ENCODE measurements at places on chromosomes 12 and 14.

DNA sequence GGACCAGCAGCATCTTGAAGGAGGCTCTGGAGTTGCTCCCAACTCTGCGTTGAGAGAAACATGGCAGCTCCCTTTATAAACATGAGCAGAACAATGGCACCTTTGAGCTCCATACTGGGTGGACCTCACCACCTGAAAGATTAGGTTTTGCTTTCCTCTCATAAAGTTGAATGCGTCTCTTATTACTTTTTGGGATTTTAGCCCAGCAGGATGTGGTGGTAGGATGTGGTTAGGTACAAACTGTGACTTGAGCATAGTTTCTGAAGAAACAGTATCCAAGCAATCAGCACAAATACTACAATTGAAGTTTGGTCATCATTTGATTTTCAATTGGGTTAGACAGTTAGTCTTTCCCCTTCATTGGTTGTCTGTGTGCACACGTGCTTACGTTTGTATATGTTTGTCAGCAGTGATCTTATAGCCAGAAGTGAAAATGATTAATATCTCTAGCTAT is at the start of gene PRR4:
Gene PRR4 (minus strand): TSS at position 51 of the 454 bp plus-strand sequence. CDS start 38 bp downstream, at position 13.
- DNase-seq = no peak

DNA sequence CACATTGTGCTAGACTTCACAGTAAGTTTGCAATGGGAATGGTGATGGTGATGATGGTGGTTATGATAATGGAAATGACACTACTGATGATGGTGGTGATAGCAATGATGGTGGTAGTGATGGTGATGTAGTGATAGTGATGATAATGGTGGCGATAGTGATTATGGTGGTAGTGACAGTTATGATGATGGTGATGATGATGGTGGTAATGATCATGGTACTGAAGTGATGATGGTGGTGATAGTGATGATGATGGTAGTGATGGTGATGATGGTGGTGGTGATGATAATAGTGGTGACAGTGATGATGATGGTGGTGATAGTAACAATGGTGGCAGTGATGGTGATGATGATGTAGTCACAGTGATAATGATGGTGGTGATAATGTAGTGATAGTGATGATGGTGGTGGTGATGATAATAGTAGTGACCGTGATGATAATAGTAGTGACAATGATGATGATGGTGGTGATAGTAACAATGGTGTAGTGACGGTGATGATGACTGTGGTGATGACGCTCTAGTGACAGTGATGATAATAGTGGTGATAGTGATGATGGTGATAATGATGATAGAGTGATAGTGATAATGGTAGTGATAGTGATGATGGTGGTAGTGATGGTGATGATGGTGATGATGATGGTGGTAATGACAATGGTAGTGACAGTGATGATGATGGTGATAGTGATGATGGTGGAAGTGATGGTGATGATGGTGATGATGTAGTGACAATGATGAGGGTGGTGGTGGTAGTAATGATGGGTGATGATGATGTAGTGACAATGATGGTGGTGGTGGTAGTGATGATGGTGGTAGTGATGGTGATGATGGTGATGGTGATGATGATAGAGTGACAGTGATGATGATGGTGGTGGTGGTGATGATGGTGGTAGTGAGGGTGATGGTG is 222.9 kb upstream of the PWP1 start:
- DNase-seq = no peak

DNA sequence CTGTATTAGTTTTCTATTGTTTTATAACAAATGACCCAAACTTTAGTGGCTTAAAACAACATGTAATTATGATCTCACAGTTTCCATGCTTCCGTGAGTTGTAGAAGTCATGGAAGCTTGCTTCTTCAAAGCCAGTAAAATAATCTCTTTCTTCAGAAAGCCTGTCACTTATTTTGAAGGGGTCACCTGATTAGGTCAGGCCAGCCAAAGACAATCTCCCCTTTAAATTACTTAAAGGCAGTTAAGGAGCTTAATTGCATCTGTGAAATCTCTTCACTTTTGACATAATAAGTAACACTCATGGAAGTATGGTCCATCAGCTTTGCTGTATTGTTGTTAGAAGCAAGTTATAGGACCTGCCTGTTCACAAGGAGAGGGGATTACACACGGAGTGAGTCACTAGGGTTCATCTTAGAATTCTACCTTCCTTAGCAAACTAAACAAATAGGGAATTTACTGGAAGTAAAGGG is 89.8 kb downstream of the FAR2 start:
- DNase-seq = no peak

DNA sequence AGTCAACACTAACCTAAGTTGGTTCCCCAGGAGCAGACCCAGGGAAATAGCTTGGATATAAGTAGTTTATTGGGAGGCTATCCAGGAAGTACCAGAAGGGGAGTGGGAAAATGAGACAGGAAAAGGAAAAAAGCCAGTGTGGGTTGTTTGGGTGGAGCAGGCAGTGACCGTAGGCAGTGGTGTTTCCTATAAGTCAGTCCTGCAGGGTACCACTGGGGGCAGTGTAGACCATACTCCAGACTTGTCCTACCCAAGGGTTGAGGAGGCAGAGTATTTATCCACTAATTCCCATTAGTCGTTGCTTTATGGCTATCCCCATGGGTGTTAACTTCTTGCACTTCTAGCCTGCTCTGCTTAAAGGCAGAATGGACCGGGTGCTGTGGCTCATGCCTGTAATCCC is 6.4 kb upstream of the CCDC60 start:
- DNase-seq = no peak

DNA sequence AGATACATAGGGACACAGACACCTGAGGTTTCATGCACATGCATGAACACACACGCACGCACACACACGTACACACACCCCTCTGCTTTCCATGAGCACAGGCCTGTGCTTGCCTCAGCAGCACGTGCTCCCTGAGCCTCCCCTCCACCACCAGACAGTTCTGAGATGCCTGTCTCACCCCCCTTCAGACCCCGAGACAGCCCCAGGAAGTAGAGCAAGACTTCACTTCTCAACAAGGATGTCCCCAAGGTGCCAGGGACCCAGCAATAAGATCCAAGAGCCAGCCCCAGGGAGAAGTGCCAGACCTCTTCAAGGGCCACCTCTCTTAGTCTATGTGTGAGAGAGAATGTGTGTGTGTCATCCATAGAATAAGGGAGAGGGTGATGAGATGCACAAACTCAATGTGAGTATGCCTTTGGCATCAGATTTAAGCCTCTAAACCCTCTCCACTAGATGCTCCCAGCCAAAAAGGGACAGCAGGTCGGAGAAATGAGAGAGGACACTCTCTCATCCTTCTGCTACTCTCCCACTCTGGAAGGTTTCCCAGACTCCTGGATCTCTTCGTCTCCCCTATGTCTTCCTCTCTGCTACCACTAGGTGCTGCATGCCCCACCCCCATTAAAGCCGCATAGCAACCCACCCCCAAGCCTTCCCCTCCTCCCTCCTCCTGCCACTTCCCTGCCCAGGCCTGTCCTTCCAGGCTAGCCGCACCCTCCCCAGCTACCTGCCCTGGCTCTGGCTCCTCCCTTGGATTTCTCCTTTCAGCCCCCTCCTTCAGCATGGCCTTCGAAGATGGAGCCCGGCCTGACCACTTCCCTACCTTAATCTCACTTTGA is 7.7 kb downstream of the RARG start:
- no peak for DNase-seq

DNA sequence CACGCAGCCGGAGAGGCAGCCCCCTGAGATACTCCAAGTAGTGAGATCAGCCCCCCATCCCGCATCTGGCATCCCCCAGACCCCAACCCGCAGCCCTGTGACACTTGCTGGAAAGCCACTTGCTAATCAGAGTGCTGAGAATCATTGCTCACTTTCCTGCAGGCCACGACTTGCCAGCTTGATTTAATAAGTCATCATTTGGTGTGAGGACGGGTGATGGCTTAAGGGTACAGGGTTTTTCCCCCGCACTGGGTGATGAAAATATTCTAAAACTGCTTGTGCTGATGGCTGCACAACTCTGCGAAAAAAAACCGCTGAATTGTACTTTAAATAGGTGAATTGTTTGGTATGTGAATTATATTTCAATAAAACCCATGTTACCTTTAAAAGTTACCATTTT is 171.2 kb downstream of the FOXN3 start:
- no peak for DNase-seq

DNA sequence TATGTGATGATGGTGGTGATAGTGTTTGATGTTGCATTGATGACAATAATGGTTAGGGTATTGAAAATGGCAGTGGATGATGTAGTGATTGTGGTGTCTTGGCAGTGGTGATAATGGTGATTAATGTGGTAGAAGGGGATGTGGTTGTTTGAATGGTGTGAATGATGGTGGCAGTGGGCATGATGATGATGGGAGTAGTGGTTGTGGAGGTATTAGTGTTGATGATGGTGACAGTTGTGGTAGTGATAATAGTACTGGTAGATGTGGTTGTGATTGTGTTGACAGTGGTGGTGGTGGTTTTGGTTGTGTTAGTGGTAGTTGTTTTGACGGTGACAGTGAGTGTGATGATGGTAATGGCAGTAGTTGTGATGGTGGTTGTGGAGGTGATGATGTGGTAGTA is 1049.0 kb downstream of the VRK1 start:
- DNase-seq = no peak

DNA sequence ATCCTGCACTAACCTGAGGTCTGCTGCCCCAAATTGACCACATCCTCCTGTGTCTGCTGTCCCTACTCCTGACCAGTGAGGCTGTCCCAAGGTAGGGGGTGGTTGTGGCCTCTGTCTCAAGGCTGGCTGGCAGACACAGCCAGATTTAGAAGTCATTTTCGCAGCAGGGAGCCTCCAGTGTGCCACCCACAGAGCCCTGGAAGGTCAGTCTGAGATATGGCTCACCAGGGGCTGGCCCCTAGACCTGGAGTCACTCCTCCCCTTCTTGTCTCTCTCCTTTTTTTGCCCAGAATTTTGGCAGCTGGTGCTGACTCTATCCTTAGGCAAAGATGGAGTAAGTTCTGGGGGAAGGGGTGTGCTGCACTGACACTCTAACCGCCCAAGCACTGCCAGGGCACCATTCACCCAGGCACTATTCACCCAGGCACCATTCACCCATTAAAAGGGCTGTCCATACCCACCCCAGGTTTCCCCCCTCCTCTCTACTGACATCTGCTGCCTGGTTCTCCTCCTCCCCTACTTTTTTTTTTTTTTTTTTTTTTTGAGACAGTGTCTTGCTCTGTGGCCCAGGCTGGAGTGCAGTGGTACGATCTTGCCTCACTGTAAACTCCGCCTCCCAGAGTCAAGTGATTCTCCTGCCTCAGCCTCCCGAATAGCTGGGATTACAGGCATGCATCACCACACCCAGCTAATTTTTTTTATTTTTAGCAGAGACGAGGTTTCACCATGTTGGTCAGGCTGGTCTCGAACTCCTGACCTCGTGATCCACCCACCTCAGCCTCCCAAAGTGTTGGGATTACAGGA is 7.7 kb downstream of the DDN start:
- no peak for DNase-seq

DNA sequence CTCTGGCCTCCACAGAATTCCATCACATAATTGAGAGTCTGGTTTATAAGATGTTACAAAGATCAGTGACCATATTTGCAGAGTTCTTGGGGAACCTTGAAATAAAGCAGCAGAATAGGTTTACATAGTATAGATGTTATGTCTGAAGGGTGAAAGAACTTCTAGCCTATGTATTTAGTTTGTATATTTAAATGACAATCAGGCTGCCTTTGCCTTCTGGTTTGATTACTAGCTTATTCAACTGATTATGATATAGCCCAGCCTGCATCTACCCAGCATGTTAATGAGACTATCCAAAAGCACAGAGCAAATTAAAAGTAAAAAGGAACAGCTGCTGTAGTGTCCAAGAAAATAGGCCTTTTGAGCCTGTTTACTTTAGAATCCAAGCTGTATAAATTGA is 85.3 kb downstream of the APAF1 start:
- DNase-seq = no peak

DNA sequence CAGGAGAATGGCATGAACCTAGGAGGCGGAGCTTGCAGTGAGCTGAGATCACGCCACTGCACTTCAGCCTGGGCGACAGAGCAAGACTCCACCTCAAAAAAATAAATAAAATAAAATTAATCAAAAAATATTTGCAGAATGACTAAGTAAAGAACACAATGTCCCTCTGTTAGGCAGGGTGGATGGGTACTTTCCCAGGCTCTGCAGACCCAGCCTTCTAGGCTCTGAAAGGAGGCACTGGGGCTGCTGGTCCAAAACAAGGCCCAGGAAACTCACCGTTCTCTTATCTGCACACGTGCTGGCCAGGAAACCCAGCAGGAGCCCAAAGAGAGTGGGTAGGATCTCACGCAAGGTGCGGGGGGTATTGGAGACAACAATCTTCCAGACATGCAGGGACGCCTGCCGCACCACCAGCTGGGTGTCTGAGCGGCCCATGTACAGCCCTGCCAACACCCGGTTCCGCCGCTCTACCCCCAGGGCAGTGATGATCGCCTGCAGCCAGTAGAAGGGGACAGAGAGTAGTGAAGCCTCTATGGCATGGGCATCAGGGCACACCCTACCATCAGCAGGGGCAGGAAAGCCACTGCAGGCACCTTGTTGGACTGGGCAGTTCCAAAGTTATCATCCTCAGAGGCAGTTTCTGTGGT is 25.8 kb upstream of the RAB35 start:
- no peak for DNase-seq

- peak; percentile 68 for DNase-seq
Observed at GRCh38 chr14:59739794-59740193, 130.8 kb downstream of the RTN1 start.

GRCh38 chr12:38761636-38762342 is 143.6 kb downstream of the CPNE8 start:
- peak; percentile 24 for DNase-seq

GRCh38 chr14:54529811-54530210 is 20.1 kb downstream of the CGRRF1 start:
- DNase-seq = no peak

DNA sequence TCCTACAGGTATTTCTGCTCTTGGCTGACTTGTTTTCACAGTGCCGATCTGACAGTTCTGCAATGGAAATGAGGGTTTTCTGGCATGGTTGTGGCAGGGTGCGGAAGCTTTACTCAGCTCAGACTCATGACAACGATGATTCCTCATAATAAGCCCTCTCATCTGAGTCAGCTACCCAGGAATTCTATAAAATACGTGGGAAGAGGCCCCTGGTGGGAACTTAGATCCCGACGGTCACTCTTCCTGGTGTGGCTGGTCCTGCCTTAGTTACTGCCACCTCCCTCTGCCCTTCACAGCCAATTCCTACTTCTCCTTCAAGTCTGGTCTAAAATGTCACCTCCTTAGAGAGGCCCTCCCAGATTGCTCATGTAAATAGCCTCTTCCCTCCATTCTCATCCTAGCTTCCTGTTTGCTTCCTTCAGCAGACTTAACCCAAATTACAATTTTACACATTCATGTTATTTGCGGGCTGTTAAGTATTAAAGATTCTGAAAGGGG is 104.2 kb upstream of the MAP1LC3B2 start:
- DNase-seq = no peak

GRCh38 chr12:82723093-82723492 is 36.4 kb downstream of the TMTC2 start:
- DNase-seq = no peak

DNA sequence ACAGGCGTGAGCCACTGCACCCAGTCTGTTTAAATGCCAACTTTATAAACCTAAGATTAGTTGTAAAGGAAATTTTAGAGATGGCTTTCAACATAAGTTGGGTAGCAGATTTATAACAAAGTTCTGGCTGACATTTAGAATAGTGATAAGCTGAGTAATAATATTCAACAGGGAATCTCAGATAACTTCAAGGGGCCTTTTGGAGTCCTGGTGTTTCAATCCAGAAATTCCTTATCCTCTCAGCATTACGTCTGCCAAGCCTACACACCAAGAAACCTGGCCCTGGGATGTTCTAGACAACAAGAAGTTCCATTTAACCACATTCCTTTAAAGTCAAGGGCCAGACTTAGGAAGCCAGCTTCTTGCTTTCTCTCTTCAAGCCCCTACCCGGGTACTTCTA is 59.5 kb upstream of the DYRK2 start:
- no peak for DNase-seq

- peak; percentile 38 for DNase-seq
Observed at GRCh38 chr12:123602651-123603195, 824 bp downstream of the DDX55 start.
